ENCODE measurements at places on chromosomes 4 and X. TPM values are rescaled to one million over a fixed set of nuclear protein-coding genes. Genes with fewer than 3 reads are reported as not detected.

The WNK3 gene
- 4.3 TPM for total RNA-seq

The GPAT3 gene
- total RNA-seq, result 16.3 TPM

GRCh38 chr4:178672512-178672911 is 1230.3 kb upstream of the AGA start:
- no peaks in the 10 kb centered on the region for H3K36me3 ChIP-seq
- no peaks in the 10 kb centered on the region for H3K27me3 ChIP-seq
- H3K27ac ChIP-seq, result no peak overlapping the region
- H3K4me3 ChIP-seq, result no peak overlapping the region
- DNase-seq, result no peak

- H3K27ac ChIP-seq, result no peak overlapping the region
- no peak overlapping the region for H3K4me3 ChIP-seq
- no peak for DNase-seq
- no peaks in the 10 kb centered on the region for H3K27me3 ChIP-seq
Observed at GRCh38 chr4:20359692-20360091, 108.0 kb downstream of the SLIT2 start.

GRCh38 chrX:39169976-39170375 is 368.7 kb downstream of the MID1IP1 start:
- peaks cover 42% of the 10 kb centered on the region for H3K27me3 ChIP-seq
- H3K36me3 ChIP-seq, result no peaks in the 10 kb centered on the region
- H3K27ac ChIP-seq, result no peak overlapping the region
- H3K4me1 ChIP-seq, result peaks cover 3% of the 10 kb centered on the region

GRCh38 chr4:6594826-6595355 is 19.9 kb downstream of the MAN2B2 start:
- no peak overlapping the region for H3K4me3 ChIP-seq
- no peak for DNase-seq

DNA sequence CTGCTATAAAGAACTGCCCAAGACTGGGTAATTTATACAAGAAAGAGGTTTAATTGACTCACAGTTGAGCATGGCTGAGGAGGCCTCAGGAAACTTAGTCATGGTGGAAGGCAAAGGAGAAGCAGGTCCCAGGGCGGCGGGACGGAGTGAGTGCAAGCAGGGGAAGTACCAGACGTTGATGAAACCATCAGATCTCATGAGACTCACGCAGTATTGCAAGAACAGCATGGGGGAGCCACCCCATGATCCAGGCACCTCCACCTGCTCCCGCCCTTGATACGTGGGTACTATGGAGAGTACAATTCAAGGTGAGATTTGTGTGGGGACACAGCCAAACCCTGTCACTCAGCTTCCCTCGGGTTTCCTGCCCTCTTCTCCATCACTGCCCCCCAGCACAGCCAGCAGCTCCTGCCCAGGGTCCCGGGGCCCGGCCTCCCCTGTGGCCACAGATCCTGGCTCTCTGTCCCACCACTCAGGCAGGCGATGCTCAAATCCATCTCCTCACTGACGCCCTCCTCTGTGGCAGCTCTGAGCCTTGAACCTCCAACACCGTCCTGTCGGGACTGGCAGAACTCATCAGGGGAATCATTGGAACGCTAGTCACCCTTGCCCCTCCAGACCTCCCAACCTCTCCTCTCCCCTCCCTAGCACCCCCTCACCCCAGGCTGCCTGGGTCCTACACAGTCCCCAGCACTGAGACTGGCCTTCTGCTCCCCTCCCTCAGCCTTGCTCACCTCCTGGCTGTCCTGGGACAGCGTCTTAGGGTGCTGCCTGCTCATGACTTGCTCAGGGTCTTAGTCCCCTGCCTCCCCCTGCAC is 37.6 kb downstream of the FGFRL1 start:
- H3K27ac ChIP-seq, result no peak overlapping the region
- no peak overlapping the region for H3K4me3 ChIP-seq
- H3K36me3 ChIP-seq, result no peaks in the 10 kb centered on the region
- peaks cover 54% of the 10 kb centered on the region for H3K4me1 ChIP-seq
- DNase-seq, result peak; percentile 3
- H3K27me3 ChIP-seq, result peaks cover 79% of the 10 kb centered on the region

- no peak overlapping the region for H3K4me3 ChIP-seq
- H3K36me3 ChIP-seq, result no peaks in the 10 kb centered on the region
- no peak for DNase-seq
- no peak overlapping the region for H3K27ac ChIP-seq
- no peaks in the 10 kb centered on the region for H3K4me1 ChIP-seq
- H3K27me3 ChIP-seq, result no peaks in the 10 kb centered on the region
Observed at GRCh38 chr4:128428397-128428796, 140.8 kb upstream of the PGRMC2 start.

DNA sequence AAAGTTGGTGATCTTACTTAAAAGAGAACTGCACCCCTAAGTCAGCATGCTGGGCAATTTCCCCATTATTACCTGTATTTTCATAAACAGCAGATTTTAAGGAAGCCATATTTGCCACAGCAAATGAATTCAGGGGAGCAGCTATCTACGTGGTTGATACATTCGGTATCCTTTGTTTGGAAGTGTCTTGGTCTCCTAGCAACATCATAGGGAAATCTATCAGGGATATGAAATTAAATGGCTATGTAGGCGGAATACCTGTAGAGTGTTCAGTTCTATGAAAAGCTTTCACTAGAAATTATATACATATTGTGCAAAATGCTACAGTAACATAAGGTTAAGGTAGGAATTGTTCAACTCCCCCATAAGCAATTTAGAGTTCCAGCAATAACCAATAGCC is 157.2 kb upstream of the EMCN start:
- no peak for DNase-seq
- H3K4me3 ChIP-seq, result no peak overlapping the region
- no peaks in the 10 kb centered on the region for H3K36me3 ChIP-seq
- H3K27ac ChIP-seq, result no peak overlapping the region

- H3K4me3 ChIP-seq, result no peak overlapping the region
- no peaks in the 10 kb centered on the region for H3K4me1 ChIP-seq
Observed at GRCh38 chr4:120865985-120866384, 56.5 kb downstream of the PRDM5 start.

- DNase-seq, result peak; percentile 59
- H3K4me3 ChIP-seq, result no peak overlapping the region
- no peak overlapping the region for H3K27ac ChIP-seq
- no peaks in the 10 kb centered on the region for H3K27me3 ChIP-seq
Observed at GRCh38 chr4:130486186-130486585, 1390.2 kb downstream of the C4orf33 start.

- no peak for DNase-seq
- H3K36me3 ChIP-seq, result no peaks in the 10 kb centered on the region
- no peak overlapping the region for H3K27ac ChIP-seq
- H3K4me3 ChIP-seq, result no peak overlapping the region
Observed at GRCh38 chr4:107432451-107432850, 287.6 kb downstream of the PAPSS1 start.

GRCh38 chr4:111689214-111689613 is 456.0 kb upstream of the FAM241A start:
- no peak overlapping the region for H3K27ac ChIP-seq
- no peak overlapping the region for H3K4me3 ChIP-seq
- peak; percentile 11 for DNase-seq
- no peaks in the 10 kb centered on the region for H3K27me3 ChIP-seq
- H3K4me1 ChIP-seq, result no peaks in the 10 kb centered on the region

DNA sequence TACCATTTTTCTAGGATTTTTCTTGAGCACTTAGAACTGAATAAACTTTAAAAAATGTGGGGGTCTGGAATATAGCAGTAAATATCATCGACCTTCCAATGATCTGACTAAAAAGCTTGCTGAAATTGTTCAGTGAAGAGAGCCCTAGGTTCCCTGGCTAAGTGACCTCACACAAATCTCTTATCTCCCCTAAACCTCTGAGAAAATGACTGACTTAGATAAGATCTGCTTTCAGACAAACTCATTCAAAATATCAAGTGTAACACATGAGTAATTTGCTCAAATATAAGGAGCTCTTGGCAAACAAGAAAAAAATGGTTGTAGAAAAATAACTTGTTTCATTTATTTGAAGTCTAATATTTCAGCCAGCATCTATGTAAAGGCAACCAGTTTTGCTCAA is 441.7 kb upstream of the SLIT2 start:
- H3K4me3 ChIP-seq, result no peak overlapping the region
- H3K4me1 ChIP-seq, result no peaks in the 10 kb centered on the region
- H3K36me3 ChIP-seq, result no peaks in the 10 kb centered on the region
- H3K27ac ChIP-seq, result no peak overlapping the region
- no peak for DNase-seq
- H3K27me3 ChIP-seq, result no peaks in the 10 kb centered on the region

DNA sequence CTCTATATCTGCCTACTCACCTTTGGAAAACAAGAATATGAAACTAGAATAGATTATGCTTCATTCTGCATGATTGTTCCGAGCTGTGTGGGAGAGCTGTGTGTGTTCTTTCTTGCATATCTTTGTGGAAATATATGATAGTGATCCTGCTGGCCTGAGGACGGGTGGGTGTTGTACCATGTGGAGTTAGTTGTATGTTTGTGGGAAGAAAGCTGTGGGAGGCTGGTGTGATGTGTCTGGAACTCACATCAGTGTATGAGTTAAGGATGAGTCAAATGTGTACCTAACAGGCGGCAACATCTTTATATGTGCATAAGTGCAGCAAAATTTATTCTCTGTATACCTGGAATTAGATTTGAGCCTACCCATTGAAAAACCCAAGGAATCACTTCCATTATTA is 208.1 kb upstream of the ADGRL3 start:
- no peak overlapping the region for H3K4me3 ChIP-seq
- no peaks in the 10 kb centered on the region for H3K36me3 ChIP-seq
- DNase-seq, result no peak
- no peak overlapping the region for H3K27ac ChIP-seq

GRCh38 chrX:30971774-30972603 is 82.9 kb upstream of the TAB3 start:
- H3K27me3 ChIP-seq, result peaks cover 12% of the 10 kb centered on the region
- H3K27ac ChIP-seq, result peak overlapping the region; percentile 0
- DNase-seq, result peak; percentile 74
- no peaks in the 10 kb centered on the region for H3K4me1 ChIP-seq
- H3K4me3 ChIP-seq, result peak overlapping the region; percentile 11
- no peaks in the 10 kb centered on the region for H3K36me3 ChIP-seq
